ENCODE measurements at places on chromosomes 12 and 14. TPM values are rescaled to one million over a fixed set of nuclear protein-coding genes. Genes with fewer than 3 reads are reported as not detected.

Gene NKX2-1
- total RNA-seq = not detected

Gene ATL1
- 18.6 TPM for total RNA-seq

Gene EID3
- 7.7 TPM for total RNA-seq

Gene KLRK1
- 1.3 TPM for total RNA-seq

Gene FAM181A
- total RNA-seq = not detected

Gene RASSF3
- total RNA-seq = 50.4 TPM

Gene INHBE
- total RNA-seq = not detected

Gene CABP1
- 4.9 TPM for total RNA-seq

Gene MYO1A
- total RNA-seq = 0.16 TPM

Gene CCDC175
- 0.74 TPM for total RNA-seq

GRCh38 chr14:24895622-24896021 is 154.3 kb downstream of the STXBP6 start:
- no peak for DNase-seq

- peak; percentile 4 for DNase-seq
These were observed 1095.2 kb downstream of the FSCB start for GRCh38 chr14:43411841-43412240.

GRCh38 chr12:7093486-7093885 is 1.2 kb upstream of the C1R start:
- DNase-seq = no peak

DNA sequence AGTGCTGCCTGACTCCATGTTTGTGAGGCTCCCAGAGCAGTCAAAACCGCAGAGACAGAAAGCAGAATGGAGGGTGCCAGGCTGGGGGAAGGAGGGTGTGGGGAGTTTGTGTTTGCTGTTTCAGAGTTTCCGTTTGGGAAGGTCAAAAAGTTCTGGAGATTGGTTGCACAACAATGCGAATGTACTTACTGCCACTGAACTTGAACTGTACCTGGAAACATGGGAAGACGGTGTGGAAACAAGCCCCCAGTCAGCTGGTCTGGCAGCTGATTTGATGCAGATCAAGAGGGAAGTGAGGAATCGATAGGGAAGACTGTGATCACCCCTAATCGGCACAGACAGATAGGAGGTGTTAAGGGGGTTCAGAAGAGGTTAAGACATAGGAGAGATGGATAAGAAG is 35.3 kb upstream of the INF2 start:
- no peak for DNase-seq

- no peak for DNase-seq
These were observed 11.6 kb downstream of the AHSA1 start for GRCh38 chr14:77469539-77469938.

DNA sequence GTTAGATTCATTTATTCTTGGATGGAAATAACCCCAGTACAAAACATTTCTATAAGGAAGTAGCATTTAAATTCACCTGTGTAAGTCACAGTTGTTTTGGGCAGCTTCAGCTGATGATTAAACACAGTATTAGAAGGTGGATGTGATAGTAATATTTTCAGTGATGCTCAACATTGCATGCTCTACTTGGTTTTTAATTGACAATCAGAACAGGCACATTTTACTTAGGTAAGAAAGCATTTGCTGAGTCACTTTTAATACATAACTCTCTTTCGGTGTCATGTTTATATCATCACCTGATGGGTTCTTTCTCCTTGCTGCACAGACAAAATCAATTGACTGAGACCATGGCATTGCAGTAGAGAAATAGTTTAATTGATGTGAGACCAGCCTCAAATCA is 80.7 kb downstream of the CMAS start:
- DNase-seq = no peak

DNA sequence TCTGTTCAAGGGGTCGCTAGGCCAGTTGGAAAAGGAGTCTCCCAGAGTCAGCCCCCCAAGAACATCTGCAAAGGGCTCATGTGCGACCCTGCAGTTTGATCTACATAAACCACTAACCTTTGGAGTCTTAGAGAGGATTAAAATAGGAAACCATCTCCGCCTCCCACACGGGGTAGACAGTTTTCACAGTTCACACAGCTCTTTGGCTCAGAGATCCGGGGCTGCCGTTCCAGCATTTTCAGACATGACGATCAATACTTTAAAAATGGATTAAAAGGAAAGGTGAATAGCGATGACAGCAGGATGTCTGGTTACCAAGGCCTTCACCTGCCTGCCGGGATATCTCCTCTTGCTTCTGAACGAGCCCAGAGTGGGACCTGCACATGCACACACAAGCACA is 59.8 kb upstream of the BCL11B start:
- DNase-seq = no peak

GRCh38 chr14:106821119-106821518 is 1294.7 kb downstream of the TMEM121 start:
- no peak for DNase-seq

DNA sequence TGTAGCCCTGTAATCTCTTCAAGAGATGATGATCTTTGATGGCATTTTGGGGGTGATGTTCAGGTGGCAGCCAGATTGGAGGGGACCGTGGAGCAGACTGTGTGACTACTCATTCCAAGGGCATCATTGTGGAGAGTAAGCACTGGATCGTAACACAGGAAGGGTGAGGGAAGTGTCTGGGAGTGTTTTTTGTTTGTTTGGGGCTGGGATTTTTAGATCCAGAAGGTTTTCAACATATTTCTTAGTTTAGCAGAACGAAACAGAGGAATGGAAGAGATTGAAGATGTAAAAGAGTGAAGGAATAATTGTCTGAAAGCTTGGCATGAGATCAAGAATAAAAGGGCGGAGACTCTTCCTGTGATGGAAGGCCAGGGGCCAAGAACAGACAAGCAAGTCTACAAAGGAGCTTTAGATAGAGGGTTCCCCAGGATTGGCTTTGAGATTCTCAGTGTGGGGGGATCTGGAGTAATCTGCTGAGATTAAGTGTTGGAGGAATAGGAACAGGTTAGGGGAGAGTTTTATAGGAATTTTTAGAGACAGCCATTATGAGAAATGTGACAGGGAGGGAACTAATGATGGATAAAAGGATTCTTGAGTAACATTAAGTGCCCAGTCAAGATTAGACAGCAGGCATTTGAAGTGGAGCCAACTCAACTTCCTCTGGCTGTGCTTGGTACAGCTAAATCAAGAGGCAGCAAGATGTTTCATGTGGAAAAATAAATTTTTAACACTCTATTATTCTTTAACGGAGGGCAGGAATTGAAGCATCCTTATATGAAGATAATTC is 79.7 kb upstream of the REP15 start:
- no peak for DNase-seq

DNA sequence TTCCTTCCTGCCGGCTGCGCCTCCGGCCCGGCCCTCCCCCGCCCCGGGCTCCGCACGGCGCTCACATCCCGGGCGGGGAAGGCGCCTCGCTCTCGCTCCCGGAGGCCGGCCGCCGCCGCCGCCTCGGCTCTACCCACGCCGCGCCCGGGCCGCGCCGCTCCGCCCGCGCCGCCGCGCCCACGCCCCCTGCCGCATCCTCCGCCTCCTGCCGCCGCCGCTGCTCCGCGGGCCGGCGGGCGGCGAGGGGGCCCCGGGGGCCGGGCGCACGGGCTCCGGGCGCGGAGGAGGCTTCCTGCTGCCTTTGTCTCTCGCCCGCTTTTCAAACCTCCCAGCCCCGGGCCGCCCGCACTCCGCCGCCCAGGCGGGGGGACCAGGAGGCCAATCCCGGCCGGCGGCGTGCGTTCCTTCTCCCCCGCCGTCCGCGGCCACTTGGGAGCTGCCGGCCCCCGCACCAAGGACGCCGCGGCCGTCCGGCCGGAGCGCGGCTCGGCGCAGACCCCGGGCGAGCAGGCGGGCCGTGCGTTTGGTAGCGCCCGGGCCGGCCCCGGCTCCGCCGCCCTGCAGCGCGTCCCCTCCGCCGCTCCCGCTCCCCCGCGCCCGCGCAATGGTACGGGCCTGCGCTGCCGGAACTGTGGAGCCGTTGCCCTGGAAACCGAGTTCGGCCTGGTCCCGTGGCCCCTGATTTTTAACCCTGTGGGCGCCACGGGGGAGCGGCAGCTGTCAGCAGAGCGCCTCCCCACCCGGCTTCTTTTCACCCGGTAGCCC is at the start of gene FBXL14:
Gene FBXL14 (minus strand): TSS at position 321 of the 765 bp plus-strand sequence. CDS start 515 bp downstream, outside the sequence.
- peak; percentile 69 for DNase-seq

GRCh38 chr12:92146497-92147224 is 1.0 kb upstream of the BTG1 start:
- no peak for DNase-seq

DNA sequence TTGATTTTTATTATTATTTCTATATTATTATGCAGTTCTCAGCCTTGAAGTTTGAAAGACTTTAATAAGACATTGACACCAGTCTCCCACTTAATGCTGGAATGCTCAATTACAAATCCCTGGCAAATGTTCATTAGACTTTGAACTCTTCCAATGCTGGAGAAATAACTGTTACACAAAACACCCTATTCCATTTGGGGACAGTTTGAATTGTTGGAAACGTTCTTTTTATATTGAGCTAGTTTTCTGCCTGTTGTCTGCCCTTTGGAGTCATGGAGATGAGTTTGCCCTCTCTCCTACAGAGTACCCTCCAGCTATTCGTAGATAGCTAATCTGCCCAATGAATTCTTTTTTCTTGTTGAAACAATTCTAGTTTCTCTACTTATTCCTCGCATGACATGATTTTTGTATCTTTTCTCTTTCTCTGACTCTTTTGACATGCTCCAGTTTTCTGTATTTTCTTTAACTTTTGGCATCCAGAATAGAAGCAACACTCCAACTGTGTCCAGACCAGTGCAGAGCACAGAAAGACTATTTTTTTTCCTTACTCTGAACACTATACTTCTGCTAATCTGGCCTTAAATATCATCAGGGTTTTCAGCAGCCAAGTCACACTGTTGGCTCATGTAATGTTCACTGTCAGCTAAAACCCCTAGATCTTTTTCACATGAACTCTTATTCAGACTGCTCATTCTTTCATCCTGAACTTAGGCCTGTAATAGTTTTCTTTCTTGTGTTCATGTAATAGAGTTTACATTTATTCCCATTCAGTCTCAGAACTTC is 379.3 kb downstream of the RAD51B start:
- DNase-seq = no peak

- DNase-seq = no peak
These were observed 44.9 kb downstream of the LIN7A start for GRCh38 chr12:80892597-80893445.

- DNase-seq = no peak
These were observed 6.7 kb upstream of the PTPRB start for GRCh38 chr12:70643939-70644338.

GRCh38 chr12:12428047-12428446 is 71.2 kb downstream of the BORCS5 start:
- DNase-seq = no peak

DNA sequence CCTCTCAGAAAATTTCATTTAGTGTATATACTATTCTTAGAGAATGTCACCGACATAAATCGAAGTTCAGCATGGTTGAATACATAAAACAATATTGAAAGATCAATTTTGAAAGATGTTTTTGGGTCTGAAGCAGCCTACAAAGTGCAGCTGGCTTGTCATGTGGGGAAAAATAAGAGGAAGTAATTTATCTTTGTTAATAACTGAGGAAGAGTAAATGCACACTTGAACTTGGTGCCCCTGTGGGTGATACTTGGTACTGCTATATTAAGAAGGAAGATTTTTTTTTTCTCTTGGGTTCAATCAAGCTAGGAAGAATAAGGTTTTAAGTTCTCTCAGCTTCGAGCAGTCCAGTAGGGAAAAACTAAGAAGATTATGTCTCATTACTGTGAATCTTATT is 661.3 kb downstream of the RPL10L start:
- DNase-seq = no peak

GRCh38 chr14:23158779-23159178 is 24.7 kb downstream of the SLC7A8 start:
- no peak for DNase-seq

- no peak for DNase-seq
These were observed 3.2 kb upstream of the HOXC11 start for GRCh38 chr12:53969588-53970259.

DNA sequence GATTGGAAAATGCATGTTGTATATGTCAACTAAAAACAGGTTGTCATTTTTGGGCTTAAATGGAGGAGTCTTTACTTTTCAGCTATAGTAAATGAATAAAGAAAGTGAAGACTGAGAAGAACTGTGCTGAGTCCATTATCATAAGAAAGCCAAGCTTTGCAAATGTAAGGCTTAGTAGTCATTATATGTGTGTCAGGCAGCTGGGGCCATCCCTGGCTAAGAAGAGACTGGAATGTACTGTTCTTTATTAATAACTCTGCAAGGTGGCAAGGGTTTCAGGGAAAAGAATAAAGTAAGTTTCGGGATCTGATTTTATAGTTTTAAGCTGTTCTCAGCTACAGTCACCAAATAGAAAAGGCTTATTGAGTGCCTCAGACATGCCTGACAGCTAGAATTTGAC is 48.7 kb downstream of the SRGAP1 start:
- DNase-seq = no peak

DNA sequence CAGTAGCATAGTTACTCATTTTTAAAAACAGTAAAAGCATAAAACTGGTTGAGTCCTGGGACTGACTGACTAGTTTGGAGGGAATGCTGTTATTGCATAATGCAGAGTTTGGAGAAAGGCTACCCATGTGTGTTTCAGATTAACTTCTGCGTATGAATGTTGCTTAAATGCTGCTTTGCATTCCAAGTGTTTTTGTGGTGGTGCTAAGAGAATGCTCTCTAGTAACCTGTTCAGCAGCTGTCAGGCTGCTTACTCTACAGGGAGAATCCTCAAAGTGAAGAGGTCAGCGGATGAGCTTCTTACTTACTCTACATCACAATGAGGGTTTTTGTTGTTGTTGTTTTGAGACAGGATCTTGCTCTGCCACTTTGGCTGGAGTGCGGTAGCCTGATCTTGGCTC is 4.3 kb downstream of the DLST start:
- DNase-seq = no peak

DNA sequence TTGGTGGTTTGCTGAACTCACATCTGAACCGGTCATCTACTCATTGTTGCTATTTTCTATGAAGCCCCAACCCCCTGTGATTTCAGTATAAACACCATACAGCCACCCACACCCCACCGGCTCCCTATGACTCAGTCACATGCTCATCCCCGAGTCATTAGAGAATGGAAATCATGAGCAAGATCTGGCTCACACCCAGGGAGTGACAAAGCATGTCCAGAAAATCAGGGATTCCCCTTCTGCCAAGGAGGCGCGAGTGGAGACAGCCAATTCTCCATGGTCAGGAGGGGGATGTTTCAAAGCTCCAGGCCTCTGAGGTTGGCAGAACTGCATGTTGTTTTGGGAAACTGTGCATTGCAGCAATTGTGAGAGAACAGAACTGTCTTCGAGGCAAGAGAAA is 657.5 kb upstream of the TBX3 start:
- DNase-seq = no peak

DNA sequence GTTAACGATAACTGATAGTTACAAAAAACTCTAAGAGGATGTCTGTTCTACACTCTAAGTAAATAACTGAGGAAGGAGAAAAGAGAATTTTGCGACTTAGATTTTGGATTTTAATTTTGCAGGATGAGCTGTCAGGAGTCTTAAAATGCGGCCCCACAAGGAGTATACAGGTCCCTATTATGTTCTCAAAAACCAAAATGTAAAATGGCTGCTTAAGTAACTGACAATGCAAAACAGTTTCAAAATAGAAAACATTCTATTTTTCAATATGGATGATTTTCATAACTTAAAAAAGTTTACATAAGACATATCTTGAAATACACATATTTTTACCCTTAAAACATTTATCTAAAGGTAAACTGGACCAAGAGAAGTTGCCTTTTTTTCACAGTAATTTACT is 2.6 kb downstream of the CD69 start:
- DNase-seq = no peak

Measured in urinary bladder (tissue), 4 donors.